NK-92 treated with Interleukin-12 subunit alpha and Interleukin-12 subunit beta, amount 100 ng/mL, for 24 hours (cell line): ENCODE measurements at places on chromosomes 1 and 21.

GRCh38 chr1:247303216-247303615 is 28.5 kb downstream of the ZNF496 start:
- DNase-seq = no peak

- DNase-seq = no peak
Measured at GRCh38 chr21:45228656-45229240, 58.9 kb downstream of the POFUT2 start.

DNA sequence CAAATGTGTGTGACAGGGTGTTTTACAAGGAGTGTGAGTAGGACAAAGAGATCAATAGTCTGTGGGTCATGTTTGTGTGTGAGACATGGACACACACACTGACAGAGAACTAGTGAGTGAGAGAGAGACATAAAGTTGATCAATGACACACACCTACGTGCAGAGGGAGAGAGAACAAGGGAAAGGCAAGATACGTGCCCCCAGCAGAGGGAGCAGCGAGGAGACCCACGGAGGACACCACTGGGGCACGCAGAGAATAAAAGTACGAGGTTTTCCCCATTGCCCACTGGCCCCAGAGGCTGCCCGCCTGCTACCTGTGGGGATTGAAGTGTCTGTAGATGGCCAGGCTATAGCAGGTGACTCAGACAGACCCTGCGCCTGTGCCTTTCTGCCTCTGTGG is 130.2 kb upstream of the CSF3R start:
- no peak for DNase-seq

DNA sequence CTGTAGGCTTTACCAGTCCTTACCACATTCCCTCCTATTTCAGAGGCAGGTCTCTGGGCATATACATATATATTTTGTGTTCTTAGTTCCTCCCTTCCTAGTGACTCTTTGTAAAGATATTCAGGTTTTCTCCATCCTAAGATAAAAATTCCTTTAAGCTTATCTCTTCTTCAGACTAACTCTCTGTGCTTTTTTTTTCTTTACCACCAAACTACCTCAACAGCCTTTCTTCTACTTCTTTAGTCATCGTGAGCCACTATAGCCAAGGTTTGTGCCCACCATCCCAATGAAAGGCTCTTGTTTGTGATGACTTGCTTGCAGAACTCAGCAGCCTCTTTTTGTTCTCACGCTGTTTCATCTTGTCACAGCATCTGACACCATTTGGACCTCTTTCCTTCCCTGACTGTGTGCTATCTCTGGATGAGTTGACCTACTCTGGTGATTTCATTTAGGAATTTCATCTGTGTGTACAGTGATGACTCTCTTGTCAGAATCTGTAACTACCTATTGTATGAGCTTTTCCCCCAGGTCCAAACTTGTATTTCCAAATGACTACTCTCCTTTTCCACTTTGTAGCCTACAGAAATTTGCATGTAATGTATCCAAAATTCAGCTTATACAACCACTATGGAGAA is 59.0 kb upstream of the MACF1 start:
- DNase-seq = no peak

GRCh38 chr1:159860456-159860855 is 2.0 kb downstream of the VSIG8 start:
- DNase-seq = no peak

GRCh38 chr1:186304982-186305949 is 69.8 kb downstream of the TPR start:
- DNase-seq = no peak

DNA sequence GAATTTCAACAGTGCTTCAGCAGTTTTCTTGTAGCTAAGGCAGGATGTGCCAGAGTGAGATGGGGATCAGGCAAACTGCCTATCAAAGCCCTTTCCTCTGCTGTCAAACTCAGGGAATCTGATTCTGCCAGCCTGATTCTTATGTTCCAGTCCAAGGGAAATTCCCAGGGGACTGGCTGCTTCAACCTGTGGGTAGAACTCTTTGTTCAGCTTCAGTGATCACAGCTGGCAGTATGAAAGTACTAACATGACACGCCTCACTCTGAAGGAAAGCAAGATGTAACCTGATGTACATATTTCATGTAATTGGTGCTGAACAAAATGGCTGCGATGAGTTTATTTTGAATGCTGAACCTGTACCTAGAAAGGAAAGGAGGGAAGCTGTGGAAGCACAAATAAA is 40.1 kb upstream of the SLC5A9 start:
- DNase-seq = no peak

- no peak for DNase-seq
Measured at GRCh38 chr21:42654179-42654912, 925 bp downstream of the PDE9A start.

DNA sequence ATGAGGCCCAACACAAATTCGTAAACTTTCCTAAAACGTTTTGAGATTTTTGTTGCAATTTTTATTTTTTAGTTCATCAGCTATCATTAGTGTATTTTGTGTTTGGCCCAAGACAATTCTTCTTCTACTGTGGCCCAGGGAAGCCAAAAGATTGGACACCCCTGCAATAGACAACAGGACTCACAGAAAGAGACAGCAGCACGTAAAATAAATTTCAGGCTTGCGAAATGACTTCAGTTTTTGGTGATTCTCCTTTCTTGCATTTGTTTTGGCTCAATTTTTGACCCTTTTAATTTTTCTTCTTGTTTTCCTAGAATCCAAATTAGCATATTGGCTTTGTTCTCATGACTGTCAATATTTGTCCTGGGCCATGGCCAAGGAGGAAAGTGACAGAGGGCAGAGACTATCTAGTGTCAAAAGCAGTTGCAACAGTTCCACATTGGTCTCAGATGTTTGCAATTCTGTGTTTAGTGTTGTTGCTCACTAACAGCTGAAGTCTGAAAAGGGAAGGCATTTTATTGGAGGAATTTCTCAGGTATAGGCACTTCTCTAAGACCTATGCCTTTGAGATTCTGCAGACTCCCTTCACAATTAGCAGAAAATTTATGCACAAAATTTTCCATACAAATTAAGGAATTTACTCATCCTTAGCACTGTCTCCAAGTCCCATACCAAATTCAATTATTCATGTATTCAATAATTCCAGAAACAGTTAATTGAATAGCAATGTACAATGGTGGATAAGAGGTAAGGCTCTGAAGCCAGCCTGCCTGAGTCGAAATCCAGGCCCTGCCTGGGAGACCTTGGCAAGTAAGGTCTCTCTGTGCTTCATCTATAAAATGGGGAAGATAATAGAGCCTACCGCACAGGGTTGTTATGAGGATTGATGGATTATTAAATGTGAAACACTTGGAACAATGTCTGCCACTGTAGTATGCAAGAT is 160.9 kb upstream of the IVNS1ABP start:
- DNase-seq = no peak

DNA sequence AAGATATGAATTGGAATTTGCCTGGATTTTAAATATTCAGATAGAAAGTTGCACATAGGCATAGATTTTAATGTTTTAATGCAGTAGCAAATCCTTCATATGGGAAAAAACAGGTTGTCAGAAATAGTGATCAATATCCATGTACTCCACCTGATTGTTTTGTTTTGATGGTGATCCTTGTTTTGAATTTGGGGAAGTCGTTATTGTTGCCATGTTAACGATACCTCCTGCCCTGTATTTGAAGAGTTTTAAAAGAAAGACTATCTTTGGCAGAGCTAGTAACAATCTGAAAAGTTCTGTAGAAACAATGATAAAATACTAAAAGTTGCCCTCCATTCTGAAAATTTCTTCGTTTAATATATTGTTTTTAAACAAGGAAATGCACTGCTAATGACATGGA is 1.1 kb downstream of the CEP350 start:
- DNase-seq = no peak

- no peak for DNase-seq
Measured at GRCh38 chr1:59687081-59687480, 127.7 kb upstream of the HOOK1 start.

DNA sequence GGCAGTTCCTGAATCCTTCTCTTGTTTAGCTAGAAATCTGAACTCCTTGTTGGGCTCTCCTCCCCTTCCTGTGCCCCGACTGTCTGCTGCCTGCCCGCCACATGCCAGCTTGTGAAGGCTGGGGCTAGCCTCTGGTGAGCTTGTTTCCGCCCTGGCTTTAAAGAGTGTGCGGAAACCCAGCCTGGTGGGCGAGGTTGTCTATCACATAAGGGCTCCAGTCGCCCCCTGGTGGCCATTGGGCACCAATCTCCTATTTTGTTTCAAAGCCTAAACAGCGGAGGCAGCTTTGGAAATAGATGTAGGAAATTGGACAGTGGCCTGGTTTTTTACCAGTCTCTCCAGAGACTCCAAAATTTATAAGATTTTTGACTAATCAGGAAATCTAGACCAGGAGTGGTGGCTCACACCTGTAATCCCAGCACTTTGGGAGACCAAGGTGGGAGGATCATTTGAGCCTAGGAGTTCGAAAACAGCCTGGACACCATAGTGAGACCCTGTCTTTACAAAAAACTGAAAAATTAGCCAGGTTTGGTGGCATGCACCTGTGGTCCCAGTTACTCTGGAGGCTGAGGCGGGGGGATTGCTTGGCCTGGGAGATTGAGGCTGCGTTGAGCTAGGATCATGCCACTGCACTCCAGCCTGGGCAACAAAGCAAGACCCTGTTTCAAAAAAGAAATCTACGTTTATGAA is 9.8 kb downstream of the ATP8B2 start:
- peak; percentile 82 for DNase-seq

DNA sequence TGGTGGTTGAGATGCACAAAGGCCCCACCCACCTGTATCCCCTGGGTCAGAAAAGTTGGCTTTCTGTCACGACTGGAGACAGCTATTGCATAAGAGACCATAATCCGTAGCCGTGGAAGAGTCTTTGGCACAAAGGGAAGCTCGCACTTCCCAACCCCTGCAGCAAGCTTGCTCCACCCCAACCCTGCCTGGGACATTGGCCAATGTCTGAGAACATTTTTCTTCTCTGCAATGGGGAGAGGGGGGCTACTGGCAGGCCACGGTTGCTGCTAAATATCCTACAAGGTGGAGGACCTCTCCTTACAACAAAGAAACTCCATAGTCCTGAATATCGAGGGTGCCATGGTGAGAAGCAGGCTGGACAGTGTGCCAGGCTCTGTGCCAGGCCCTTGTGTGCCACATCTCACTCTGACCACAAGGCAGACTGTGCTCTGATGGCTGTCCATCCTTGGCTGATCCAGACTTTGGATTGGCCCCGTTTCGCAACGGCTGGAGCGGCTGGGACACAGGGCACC is 104.1 kb downstream of the CSMD2 start:
- DNase-seq = no peak

GRCh38 chr1:21297975-21298374 is 7.7 kb upstream of the ECE1 start:
- no peak for DNase-seq

- DNase-seq = no peak
Measured at GRCh38 chr1:110606657-110607535, 738 bp upstream of the KCNA2 start.

GRCh38 chr1:29499104-29499650 is 262.9 kb downstream of the PTPRU start:
- no peak for DNase-seq

DNA sequence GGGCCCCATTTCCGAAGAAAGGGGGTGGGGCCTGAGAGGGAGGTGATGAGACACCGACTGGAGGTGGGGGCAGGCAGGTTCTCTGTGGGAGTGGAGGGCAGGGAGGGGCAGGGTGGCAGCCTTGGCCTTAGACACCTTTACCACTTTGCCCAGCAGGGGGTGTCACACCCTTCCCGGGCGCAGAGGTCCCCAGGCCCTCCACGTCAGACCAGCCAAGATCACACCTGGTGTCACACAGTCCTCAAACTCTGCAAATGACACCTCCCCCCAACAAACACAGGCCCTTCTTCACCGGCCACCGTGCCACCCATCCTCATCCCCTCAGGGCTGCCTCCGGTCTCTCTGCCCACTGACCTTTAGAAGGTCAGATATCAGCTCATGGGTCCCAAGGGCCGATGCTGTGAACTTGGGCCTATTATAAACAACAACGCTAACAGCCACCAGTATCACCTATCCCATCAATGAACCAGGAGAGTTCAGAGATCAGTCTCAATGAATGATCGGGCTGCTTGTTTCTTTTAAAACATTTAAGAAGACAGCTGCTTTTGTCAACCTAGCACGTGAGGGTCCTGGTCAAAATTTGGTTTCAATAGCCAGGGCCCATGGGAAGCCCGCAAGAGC is 103.9 kb downstream of the CASZ1 start:
- peak; percentile 32 for DNase-seq

DNA sequence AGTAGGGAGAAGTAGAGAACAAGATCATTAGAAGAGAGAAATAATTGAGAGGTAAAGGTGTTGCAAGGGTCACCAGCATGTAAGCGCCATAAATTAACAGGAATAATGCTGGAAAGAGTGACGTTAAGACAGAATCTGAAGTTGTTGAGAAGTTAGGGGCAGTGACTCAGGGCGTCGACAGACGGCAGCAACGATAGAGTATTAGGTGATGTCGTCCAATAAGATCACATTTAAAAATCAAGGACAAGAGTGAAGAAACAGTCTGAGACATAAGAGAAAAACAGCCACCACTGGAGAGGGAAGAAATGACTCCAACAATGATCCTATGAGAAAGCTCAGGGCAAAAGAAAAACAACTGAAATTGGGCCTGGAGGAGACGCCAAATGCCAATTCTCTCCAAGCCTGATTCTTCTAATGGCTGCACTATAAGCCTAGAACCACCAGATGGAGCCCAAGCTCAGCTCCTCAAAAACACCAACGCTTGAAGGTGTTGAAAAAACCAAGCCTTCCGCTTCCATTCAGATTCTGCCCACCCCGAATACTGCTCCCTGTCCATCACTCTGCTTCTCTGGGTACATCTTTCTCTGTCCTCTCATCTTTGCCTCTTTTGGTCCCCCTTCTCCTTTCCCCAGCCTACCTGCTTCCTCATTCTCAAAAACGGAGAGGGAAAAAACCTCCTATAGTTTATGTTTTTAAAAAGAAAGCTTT is 70.0 kb downstream of the LUZP1 start:
- DNase-seq = peak; percentile 59

DNA sequence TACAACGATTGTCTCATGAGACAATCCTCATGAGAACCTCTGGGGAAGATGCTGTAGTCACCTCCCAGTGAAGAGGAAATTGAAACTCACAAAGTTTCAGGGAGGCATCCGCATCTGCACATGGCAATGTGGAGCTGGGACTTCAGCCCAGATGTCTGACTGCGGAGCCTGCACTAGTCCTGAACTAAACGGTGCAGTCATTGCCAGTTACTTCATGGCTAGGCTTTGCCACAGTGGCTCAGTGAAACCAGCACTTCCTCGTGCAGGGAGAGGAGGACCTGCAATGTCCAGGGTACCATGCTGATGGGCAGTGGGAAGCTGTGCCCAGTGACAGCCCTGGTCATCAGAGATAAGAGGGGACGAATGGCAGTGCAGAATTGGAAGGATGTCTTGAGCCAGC is 40.7 kb upstream of the ETS2 start:
- no peak for DNase-seq

DNA sequence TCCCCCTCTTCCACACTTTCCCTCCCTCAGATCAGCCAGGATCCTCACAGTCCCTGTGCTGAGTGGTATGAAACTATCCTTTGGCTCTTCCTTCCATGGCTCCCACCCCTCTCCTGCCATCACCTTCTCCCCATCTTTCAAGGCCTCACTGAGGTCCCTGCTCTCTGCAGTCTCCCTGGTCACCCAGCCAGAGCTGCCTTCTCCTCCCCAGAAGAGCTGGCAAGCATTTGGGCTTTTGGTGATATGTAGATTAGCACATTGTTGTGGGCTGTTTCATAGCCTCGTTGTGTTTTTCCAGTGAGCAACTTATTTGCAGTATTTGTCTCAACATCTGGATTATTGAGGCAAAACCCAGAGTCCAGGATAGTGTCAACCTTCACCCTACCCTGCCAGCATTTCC is 2.2 kb downstream of the CSF1 start:
- no peak for DNase-seq
